NCI-H1930 (cell line): ENCODE measurements at places on chromosomes 13 and 19.
A peak's percentile ranks its signal among the peaks of the same experiment; 100 is the strongest.

DNA sequence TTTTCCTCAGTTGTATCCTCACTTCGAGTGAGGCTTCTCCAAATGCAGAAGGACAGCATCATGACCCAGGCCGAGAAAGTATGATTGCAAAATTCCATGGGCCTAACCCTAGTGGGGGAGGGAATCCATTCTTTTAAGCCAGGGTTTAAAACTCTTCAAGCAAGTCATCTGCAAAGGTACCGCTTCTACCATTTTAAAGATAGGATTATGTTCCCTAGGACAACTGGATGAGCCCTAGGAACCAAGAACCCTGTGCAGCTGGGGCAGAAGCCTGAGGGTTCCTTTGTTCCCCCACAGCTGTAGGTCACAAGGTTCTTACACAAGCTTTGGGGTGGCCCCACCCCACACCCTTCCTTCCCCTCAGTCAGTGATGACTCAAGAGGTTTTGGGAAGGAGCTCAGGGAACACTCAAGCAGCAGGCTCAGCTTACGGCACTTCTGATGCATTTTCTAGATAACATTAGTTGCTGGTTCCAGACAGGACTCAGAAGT lies 13.5 kb downstream of the ARL11 start:
- no peak for DNase-seq

- DNase-seq: no peak
These were observed 96.3 kb downstream of the EPSTI1 start for GRCh38 chr13:42895776-42896175.

DNA sequence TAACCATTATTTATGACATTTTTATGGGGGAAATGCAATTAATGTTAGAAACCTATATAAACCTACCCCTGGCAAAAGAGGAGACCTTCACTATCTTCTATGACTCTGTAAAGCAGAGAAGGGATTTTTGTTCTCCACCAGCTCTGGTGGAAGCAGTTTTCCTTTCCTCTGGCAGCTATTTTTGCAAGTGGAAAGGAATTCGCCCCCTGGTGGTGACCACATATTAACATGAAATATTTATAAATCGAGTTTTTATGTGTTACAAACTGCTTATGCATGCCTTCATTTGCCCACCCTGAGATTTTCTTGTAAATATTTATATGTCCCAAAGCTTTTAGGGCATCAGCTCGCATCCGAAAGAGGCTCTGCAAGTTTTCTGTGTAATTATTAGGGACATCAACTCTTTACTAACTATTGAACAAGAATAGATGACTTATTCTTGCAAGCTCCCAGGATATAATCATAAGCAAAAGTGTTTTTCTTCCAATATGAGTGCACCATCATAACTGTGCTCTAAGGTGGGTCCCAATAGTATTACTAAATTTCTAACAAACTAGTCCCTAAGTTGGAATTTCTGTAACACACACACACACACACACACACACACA lies 62.4 kb downstream of the SERTM1 start:
- peak; percentile 47 for DNase-seq

- no peak for DNase-seq
These were observed 1.7 kb downstream of the YJEFN3 start for GRCh38 chr19:19530423-19530804.

DNA sequence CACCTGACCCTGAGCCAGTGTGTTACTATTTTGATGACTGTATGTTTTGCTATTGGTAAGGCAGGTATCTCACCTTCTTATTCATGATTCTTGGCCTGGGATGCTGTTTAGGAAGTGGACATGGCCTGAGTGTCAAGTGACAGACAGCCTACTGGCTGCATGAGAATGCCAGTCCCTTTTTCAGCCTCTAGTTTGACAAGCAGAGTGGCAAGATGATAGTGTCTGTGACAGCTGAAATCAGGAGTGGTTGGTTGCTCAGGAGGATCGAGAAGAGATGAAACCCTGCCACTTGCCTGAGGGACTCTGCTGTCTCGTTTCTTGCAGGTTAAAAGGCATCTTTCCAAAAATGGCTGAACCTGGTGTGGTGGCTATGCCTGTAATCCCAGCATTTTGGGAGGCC lies 7.1 kb upstream of the ELOF1 start:
- no peak for DNase-seq

DNA sequence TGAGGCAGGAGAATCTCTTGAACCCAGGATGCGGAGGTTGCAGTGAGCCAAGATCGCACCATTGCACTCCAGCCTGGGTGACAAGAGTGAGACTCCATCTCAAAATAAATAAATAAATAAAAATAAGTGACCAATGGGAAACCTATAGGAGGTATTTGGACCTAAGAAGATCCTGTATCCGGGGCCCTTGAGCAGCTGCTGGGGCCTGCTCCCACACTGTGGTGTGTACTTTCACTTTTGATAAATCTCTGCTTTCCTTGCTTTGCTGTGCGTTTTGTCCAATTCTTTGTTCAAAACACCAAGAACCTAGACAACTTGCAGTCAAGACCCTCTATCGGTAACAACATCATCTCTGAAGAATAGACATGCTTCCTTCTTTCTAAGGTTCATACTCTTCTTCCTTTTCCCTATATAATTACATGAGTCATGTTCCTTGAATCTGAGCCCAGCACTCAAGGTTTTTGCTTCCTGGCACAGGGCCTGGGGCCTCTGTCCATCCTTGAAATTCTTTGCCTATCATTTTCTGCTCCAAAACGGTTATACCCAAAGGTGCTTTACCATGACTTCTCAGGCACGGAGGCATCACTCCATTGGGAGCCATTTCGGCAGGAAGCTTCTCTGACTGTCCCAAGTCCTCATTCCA lies 14.2 kb upstream of the PNMA8C start:
- DNase-seq: no peak

- no peak for DNase-seq
These were observed 1741.2 kb upstream of the PCDH20 start for GRCh38 chr13:63156816-63157215.

DNA sequence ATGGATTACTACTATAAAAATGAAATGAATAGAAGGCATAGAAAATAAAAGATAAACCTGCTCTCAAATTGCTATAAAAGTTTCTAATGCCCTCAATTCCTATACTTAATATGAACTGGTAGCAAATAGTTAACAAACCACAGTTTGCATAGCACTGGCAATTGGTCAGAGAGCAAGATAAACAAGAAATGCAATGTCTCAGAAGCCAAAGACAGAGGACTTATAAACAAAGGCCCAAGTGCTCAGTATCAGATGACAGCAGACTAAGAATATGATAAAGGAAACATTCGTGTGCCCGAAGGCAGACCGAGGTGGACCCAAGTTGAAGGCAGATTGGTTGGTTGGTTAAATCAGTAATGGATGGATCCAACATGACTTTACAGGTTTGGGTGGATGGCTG lies 50.6 kb downstream of the IPO5 start:
- DNase-seq: no peak

- no peak for DNase-seq
These were observed 5.1 kb downstream of the OR7A10 start for GRCh38 chr19:14843578-14843977.

GRCh38 chr13:79776531-79777295 lies 295.8 kb downstream of the NDFIP2 start:
- DNase-seq: no peak

GRCh38 chr13:98103942-98104880 lies 38.7 kb upstream of the FARP1 start:
- no peak for DNase-seq

GRCh38 chr13:94182185-94182761 lies 297.2 kb downstream of the DCT start:
- no peak for DNase-seq

DNA sequence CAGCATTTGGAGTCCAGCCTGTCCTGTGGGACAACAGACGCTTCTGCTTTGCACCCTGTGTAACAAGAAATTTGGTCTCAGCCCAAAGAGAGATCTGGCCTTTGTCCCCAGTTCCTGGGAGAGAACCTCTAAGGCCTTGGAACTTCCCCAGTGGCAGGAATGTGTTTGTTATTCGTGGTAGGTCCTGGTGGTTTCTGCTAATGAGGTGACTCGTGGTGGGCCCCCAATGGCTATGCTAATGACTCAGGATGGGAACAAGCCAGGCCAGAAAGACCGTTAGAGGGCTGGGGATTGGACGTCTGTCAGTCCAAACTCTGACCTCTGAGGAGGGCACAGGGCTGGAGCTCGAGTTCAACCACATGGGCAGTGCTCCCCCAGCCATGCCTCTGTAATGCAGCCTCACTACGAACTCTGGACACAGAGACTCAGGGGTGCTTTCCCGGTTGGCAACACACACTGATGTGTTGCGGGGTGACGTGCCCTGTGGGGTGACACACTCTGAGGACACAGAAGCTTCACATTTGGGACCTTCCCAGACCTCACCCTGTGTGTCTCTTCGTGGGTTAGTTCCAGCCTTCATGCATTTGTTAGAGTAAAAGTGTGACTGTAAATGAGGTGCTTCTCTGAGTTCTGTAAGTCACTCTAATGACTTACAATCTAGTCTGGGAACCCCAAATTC lies 38.9 kb downstream of the TEX29 start:
- DNase-seq: no peak

GRCh38 chr19:17942582-17943273 lies 9.9 kb downstream of the CCDC124 start:
- no peak for DNase-seq

DNA sequence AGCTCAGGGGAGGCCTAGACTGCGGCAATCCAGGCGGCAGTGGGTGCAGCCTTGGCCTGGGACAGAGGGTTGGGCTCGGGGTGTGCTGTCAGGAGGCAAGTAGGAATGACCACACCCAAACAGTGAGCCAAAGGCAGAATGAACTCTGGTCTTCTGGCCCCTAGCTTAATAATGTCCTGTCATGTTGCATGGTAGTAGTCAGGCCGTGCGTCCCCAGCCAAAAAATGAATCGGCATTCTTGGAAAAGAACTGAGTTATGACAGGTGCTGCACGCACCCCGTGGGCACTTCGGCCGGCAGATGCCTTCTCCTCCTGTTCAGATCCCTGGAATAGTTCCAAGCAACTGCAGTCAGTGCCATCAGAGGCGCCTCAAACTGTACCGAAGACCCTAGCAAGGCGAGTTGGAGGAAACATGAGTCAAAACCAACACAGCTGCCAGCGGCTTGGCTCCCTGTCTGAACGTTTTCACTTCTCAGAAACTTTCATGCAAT lies 55.9 kb downstream of the ATP7B start:
- DNase-seq: no peak

- DNase-seq: no peak
These were observed 23.0 kb downstream of the PAN3 start for GRCh38 chr13:28161370-28161769.

- DNase-seq: no peak
These were observed 54.7 kb upstream of the URAD start for GRCh38 chr13:28043224-28043623.

DNA sequence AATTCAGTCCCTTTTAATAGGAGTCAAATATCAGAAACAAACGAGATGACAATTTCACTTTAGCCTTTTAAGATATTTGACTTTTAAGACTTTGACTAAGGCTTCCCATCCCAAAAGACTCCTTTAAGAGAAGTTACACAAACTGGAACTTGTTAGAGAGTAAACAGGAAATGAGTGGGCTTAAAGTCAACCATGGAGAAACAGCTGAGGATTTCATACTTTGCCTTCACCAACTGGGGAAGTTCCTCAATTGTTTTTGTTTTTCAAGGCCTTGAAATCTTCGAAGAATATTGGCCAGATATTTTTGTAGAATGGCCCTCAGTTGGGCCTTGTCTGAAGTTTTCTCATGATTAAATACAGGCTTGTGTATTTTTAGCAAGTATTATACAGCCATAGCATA lies 227.3 kb downstream of the POU4F1 start:
- no peak for DNase-seq

DNA sequence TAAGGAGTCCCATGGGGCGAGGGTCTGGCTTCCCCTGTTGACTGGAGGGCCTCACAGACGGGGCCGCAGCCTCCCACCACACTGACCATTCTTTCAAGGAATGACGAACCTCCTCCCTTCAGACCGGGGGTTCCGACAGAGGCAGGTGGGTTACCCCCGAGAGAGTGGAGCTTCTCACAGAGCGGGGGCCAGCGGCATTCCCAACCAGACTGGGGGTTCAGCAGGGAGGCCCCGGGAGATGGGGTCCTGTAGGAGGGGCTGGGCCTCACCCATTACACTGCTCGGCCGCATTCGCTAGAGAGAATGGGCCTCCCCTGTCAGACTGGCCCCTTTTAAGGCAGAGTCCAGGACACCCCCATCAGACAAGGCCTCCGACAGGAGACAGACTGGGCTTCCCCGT lies 15.6 kb upstream of the C2CD4C start:
- no peak for DNase-seq

- no peak for DNase-seq
These were observed 86.4 kb downstream of the EFNB2 start for GRCh38 chr13:106449096-106449495.

- DNase-seq: no peak
These were observed 80.0 kb upstream of the PCDH20 start for GRCh38 chr13:61495648-61496047.

GRCh38 chr13:87671753-87672605 lies 808 bp downstream of the SLITRK5 start:
- DNase-seq: no peak

DNA sequence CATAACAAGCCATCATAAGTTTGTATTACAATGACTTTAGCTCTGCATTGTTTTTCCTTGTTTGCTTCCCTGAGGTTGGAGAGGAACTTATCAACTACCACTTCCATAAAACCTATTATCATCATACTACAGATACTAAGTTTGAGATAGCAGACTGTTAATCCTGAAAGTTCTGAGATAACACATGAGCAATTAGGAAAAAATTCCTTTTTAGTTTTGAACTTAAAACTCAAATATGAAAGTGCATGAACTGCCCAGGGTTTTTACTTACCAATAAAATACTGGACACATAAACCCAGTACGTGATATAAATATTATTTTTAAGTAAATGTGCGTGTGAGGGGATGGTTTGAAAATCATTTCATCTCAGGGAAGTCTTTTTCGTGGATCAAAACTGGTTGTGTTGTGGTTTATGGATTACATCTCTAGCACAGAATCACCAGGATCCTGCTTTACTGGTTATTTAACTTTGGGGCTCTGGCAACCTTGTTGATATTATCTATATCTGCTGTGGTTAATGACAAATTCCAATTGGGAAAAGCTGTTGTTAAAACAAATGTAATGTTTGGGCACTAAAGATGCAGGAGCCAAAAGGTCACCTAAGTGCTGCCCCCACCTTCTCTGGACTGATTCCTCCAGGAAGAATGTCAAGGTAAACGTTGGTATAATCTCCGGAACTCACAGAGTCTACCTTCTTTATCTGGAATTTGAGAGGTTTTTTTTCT lies 12.4 kb downstream of the CDX2 start:
- DNase-seq: no peak

- no peak for DNase-seq
These were observed 665 bp downstream of the VASP start for GRCh38 chr19:45507872-45508416.

- no peak for DNase-seq
These were observed 12.2 kb upstream of the CDC16 start for GRCh38 chr13:114222461-114222968.

GRCh38 chr19:2266183-2266993 lies 10.2 kb upstream of the JSRP1 start:
- no peak for DNase-seq

GRCh38 chr13:50794226-50794625 lies 49.3 kb downstream of the DLEU7 start:
- DNase-seq: no peak

GRCh38 chr19:13823901-13824300 lies 28.7 kb downstream of the ZSWIM4 start:
- no peak for DNase-seq

- peak; percentile 99 for DNase-seq
These were observed at the start of gene SERTAD3 for GRCh38 chr19:40444000-40444824. Gene SERTAD3, minus strand, starts transcription at chr19:40444335. Its CDS starts 2,255 bp downstream, at chr19:40442080.
